Stimulated activated CD4-positive, alpha-beta T cell treated with anti-CD3 and anti-CD28 coated beads, Interleukin-15, amount 100 ng/mL, for 48 hours (primary cell): ENCODE measurements at places on chromosomes 16 and 17.

GRCh38 chr17:77019893-77020379 is 120.8 kb upstream of the SEC14L1 start:
- no peak for DNase-seq

GRCh38 chr17:4796552-4796920 is 572 bp downstream of the PSMB6 start:
- DNase-seq = no peak

GRCh38 chr17:45325810-45326209 is 9.0 kb upstream of the MAP3K14 start:
- DNase-seq = no peak

GRCh38 chr17:56165072-56165641 is 11.9 kb downstream of the ANKFN1 start:
- DNase-seq = no peak

DNA sequence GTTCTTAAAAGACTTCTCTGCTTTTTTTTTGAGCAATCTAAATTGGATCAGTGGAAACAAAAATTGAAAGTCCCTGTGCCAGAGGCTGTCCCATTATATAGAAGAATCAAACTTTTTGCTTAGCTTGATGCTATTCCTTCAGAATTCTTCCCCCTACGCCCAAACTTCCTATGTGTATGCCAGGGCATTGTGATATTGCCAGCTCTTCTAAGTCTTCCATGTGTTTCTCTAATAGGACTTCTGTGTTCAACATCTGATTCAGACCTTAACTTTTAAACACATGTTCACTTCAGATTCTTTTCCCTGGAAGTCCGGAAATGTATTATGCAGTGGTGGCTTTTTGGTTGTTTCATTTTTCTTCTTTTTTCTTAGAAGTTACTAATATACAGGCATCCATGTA is 18.7 kb downstream of the PTRH2 start:
- no peak for DNase-seq

GRCh38 chr17:82323514-82324234 is 6.3 kb upstream of the CD7 start:
- no peak for DNase-seq

DNA sequence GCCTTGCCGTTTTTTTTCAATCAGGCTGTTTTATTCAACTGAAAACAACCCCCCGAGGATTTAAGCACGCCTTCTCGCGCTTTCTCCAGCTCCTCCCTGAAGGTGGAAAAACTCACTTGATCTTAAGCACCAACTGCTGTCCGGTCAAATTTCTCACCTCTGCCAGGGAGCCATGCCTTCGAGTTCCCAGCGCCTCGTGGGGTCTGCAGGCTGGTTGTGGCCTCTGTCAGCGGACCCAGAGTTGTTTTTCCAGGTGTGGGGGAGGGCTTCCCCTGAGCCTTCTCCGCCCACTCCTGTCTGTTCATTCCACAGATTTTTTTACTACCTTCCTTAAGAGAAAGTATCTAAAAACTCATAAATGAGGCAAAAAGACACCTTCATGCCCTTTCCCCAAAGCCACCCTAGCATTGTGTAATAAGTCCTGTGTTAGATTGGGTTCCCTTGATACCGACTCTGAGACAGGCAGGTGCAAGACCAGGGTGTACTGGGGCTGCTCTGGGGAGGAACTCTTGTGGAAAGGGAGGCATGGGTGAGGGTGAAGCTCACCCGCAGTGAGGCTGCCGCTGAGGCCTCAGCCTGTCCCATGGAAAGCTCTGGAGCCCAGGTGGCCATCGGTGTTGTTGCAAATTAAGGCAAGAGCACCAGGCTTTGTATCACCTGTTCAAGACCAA is 101.6 kb downstream of the AXIN2 start:
- DNase-seq = no peak

DNA sequence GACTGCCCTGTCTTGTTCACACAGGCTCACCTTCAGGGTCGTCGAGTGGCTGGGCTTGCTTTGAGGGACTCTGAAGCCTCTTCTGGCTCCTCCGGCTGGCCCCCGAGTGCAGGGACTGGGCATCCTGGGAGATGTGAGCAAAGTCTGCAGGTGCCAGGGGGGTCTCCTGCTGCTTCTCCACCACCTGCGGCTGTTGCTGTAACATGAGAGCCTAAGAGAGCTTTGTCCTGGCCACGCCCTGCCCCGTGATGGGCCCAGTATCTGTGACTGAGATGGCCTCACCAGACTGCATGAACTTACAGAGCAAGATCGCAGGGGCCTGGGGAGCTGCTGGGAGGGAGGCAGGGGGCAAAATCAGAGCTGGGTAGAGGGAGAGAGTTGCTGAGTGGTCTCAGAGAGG is 12.5 kb downstream of the ERN2 start:
- DNase-seq = no peak

DNA sequence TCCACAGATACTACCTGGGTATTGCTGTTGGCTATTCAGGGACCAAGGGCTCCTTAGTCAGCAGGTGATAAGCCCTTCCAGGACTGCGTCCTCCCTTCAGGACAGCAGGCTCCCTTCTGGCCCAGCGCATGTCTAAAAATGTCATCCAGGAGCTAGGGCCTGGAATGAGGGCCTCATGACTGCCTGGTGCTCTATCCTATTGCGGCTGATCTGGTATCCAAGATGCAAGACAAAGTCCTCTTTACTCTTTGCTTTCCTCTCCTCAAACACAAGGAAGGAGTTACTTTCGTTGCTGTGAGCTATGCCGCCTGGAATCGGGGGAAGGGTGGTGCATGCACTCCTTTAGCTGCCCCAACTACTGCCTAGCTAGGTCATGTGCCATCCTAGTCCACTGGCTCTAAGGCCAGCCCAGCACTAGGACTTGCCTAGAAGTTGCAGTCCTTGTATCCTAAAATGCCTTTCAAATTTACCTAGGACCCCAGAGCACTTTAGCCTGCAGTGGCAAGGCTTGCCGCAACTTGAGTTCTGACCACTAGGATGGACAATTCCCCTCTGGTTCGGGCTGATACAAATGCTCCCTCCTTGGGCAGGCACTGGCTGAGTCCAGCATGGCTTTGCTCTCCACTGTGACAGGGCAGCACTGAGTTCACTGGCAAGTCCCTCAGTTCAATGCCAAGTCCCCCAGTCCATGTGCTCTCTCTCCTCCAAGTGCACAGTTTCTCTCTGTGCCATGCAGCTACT is 10.1 kb upstream of the TMEM219 start:
- DNase-seq = no peak

DNA sequence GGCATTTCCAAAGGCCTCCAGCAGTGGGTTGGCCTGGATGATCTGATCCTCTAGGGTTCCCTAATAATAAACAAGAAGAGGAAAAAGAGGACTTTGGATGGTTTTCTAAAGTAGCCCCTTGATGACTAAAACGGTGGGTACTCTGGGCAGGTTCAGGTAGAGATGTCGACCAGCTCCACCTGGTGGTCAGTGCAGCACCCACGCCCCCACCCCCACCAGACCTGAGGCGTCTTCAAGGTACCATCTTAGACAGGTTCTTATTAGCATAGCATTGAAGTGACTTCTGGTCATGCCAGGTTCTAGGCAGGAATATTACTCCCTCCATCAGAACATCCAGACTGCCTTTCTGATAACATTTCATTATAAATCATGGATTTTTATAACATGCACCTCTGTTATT is 15.0 kb downstream of the MYH13 start:
- no peak for DNase-seq

GRCh38 chr17:69605571-69605970 is 191.1 kb downstream of the MAP2K6 start:
- no peak for DNase-seq

GRCh38 chr16:64846966-64847365 is 274.9 kb downstream of the CDH11 start:
- no peak for DNase-seq

- no peak for DNase-seq
Observed at GRCh38 chr17:34504814-34505484, 74.4 kb upstream of the TMEM132E start.

DNA sequence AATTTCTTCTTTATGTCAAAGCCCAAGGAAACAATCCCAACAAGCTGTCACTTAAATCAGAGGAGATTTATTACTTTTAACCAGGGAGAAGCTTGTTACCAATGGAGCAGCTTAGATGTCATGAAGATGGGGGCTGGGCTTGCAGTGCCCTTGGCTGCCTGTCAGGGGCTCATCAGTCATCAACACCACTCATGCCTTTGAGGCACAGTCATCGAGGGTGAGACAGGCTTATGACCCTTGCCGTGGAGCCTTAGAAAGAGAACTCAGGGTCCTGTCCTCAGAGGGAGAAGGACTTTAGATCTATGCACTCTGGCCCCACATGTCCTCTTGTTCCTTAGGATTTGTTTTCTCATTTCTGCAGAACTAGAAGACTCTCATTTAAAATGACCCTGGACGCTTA is 318.3 kb downstream of the CBLN1 start:
- no peak for DNase-seq

DNA sequence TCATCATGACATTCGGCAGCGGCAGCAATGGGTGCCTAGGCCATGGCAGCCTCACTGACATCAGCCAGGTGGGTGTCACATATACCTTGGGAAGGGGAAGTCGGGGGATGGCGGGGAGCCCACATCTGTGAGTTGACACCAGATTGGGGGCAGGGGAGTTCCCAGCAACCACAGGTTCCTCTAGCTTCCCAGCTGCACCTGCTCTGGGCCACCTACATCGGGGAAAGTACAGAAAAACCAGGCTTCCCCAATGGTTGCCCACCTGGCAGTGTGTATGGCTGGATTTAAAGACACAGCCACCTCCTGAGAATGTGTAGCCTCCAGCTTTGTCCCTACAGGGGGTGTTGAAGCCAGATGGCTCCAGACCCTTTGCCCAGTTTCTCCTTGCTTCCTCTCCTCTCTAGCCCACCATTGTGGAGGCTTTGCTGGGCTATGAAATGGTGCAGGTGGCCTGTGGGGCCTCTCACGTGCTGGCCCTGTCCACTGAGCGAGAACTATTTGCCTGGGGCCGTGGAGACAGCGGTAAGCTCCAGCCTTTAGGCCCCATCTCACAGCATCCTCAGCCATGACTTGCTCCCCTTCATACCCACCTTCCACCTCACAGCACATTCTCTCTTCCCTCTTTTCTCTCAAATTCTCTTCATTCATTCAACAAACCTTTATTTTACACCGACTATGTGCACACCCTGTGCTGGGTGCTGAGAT is 5.0 kb upstream of the TRAF4 start:
- DNase-seq = no peak

DNA sequence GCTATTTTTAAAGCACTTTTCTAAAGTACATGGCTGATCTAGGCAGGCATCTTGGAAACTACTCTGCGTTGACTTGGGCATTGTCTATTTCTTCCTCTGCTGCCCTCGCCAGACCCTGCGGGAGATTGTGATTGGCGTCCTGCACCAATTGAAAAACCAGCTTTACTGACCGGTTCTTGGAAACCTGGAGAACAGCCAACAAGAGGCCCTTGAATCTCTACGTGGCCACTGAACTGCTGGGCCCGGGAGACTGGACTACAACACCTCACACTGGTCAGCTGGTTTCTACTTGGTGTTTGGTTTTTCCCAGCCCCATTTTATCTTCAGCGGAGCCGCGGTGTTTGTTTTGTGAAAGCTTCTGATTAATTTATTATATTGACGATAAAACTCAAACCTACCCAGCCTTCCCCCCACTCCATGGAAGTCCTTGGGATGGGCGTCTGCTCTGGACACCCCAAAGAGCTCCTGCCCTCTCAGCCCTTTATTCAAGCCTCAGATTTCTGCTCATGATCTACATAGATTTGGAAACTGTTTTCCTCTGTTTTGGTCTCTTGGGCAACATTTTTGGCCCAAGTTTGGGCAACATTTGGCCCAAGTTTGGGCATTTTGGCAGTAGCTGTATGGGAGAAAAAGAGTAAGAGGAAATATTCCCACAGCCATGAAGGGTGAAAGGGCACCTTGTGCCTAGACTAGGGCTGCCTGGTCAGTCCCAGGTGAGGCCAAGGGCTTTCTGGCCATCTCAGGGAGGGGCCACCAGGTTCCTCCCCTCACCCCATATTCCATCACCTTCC is 4.7 kb downstream of the MLX start:
- no peak for DNase-seq

- no peak for DNase-seq
Observed at GRCh38 chr16:585351-585750, 4.5 kb upstream of the RAB40C start.

DNA sequence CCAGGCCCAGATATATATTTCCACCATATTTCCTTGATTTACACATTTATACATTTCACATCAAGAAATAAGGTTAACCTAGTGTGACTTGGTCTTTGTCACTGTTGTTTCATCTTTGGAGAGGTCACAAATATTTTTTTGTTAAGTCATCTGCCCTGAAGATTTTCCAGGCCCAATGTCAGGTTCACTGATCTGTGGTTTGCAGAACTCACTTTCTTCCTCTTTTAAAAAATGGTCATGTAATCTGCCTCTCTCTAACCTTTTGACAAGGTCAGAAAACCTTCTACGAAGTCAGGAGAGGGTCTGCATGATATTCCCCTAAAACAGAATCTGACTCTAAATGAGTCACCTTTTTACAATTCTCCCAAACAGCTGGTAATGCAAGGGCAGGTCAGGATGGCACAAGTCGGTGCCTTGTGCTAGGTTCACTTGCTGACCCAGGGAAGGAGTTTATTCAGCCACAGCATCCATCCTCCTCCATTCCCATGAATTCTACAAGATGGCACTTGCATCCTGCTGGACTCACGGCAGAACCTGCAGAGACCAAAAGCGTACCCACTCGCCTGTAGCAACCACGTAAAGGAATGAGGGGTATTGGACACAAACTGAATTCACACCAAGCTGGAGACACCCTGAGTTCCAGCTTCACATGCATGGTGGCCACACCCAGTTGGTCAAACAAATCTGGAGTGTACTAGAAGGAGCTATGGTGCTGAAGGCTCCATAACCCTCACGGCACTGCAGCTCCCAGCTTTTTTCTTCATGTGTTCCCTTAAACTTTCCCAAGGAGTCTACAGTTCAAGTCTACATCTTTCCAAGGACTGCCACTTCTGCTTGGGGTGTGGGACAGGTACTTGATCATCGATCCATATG is 1.6 kb upstream of the KIAA0513 start:
- DNase-seq = no peak

- no peak for DNase-seq
Observed at GRCh38 chr17:72116661-72117521, 3.9 kb upstream of the SOX9 start.

DNA sequence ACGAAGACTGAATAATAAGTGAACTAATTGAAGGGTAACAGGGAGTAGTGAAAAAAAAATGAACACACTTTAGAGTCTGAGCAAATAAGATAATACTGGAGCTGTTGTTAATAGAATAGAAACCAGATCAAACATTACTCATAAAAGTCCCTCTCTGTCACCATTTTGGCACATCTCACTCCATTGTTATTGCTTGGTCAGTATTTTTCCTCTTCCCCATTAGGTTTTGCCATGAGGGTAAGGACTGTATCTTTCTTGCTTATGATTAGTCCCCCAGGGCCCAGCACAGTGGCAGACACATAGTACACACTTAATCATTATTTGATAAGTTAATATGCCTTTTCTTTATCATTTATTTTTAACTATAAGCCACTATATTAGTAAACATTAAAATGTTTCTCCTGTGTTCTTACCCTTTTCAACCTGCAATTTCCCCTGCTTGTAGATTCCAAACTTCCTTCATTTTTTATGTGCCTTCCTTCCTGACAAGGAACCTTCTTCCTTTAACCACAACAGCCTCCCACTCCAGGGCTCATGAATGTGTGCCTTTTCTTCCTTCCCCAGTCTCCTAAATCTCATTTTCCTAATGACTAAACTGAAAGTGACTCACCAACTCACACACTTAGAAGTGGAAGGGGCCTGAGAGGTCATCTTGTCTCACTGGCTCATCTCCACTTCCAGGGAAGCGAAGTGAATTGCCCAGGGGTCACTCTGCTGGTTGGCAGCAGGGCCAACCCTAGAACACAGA is 88.2 kb upstream of the HAS3 start:
- no peak for DNase-seq
